ENCODE measurements at places on chromosomes 12 and 14.
A peak's percentile ranks its signal among the peaks of the same experiment; 100 is the strongest.

DNA sequence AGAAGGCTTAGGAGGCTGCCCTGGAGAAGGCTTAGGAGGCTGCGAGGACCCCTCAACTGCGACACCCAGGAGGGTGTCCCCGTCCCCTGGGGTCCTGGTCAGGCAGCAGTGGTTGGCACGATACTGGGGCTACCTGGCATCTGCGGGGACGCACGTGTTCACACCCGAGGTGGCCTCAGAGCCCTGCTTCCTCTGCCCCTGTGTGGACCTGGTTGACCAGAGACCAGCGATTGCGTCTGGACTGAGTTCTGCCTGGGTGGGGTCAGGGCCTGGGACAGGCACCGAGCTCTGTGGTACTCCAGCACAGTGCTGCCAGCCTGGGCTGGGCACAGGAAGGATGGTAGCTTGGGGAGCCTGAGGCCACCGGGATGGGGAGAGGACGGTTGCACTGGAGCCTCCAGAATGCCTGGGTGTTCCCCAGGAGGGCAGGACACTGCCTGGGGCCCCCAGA, 735 bp downstream of the ASPG start:
- DNase-seq, result no peak

DNA sequence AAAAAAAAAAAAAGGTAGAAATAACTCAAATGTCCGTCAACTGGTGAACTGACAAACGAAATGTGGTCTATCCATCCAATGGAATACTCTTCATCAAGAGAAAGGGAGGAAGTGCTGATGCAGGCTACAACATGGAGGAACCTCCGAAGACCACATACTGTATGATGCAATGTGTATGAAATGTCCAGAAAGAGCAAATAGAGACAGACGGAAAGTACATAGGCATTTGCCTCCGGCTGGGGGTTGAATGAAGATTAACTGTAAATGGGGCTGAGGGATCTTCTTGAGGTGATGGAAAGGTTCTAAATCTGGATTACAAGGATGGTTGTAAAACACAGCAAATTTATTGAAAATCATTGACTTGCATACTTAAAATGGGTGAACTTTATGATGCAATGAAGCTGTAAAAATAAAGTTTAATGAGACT, 35.4 kb downstream of the DLK1 start:
- DNase-seq, result no peak

GRCh38 chr12:22463306-22463705, 81.0 kb downstream of the C2CD5 start:
- DNase-seq, result no peak

DNA sequence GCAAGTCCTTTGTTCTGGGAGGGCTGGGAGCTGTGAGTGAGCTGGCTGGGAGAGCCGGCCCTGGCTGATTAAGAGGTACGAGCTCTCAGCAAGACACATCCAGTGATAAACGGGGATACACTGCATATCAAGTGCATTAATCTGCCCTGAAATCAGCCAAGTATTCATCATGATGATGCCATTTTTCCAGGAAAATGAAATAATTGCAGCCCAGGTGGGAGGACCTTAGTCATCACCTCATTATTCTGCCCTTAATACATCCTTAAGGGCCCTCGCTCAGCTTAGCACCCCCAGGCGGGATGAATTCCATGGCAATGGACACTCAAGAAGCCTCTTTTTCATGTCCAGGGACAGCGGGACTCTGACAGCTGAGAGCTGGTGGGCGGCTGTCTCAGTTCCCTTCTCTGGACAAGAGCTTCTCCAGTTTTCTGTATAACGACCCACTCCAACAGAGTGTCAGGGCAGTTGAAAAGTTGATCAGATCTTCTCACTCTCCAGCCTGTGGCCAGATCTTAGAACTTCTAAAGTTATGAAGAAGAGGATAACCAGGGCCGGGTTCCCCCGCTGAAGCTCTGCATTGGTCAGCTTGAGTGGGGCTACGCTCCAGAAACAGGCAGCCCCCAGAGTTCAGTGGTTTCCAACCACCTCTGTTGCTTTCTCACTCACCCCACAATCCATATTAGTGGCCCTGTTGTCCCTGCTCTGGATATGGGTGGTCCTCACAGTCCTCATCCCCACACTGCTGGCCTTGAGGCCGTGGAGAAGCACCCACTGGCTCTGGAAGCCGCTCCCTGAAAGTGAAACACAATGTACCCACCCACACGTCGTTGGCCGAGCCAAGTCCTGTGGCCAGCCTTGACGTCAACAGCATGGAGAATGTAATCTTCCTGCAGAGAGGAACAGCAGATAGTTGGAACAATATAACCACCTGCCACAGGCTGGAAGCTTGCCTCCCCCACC, 306.2 kb upstream of the DIO3 start:
- no peak for DNase-seq

GRCh38 chr12:109020796-109021380, at the start of gene SVOP:
TSS of gene SVOP (minus strand) at chr12:109021068. CDS start at chr12:109020868, 200 bp downstream.
- DNase-seq, result peak; percentile 47

DNA sequence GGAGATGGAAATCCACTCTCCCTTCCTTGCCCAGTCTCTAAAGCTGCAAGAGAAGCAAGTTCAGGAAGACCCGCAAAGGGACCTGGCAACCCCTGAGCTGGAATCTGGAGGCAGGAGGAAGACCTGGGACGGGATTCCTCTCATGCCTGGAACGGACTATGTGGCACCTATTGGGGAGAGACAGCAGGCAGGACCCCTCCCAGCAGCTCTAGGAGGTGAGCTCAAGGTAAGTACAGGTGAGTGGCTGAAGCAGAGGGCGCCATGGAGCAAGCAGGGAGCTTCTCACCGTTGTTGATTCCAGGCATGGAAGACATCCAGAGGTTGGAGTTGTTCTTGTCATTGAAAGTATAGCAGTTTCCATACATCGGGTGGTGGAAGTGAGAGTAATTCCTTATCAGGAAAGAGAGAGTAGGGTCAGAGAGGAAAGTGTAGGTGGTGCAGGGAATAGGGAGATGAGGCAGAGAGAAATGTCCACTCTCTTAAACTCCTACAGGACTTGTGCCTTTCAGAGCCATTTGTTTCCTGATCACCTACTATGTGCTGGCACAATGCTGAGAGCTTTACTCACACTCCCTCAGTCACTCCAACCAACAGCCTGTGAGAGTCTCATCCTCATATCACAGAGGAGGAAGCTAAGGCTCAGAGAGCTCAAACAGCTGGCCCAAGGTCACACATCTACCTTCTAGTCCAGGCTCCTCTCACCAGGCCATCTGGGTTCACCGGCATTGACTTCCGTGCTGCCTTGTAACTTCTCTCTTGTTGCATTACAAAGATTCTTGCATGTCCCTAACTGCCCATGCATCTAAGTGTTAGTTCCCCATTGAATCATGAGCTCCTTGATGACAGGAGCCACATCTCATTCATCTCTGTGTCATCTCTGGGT, 13.9 kb upstream of the TNFRSF1A start:
- no peak for DNase-seq

DNA sequence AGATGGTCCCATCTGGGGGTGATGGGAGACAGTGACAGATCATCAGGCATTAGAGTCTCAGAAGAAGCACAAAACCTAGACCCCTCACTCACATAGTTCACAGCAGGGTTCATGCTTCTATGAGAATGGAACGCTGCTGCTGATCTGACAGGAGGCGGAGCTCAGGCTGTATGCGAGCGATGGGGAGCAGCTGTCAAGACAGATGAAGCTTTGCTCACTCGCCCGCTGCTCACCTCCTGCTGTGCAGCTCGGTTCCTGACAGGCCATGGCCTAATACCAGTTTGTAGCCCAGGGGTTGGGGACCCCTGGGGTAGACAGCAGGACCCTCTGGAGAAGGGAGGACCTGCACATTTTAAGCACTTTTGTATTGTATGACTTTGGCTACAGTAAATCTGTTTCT, 111.2 kb downstream of the LGMN start:
- DNase-seq, result no peak

GRCh38 chr14:74919421-74920165, 3.5 kb downstream of the RPS6KL1 start:
- no peak for DNase-seq

DNA sequence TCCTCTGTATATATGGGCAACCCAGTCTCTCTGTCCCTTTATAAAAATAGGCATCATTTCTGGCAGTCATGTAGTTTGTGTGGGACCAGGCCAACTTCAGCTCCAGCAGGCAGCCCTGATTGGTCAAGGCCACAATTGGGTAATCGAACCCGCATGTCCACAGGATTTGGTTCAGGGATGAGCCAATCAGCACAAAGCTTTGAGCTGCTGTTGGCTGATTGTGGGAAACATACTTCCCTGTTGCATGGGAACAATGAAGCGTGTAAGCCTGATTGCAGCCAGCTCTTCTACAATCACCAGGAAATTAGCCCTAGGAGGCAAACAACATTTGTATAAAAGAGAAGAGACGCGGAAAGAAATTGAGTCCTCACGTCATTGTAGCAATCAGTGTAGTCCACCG, 328.6 kb downstream of the PCNX1 start:
- DNase-seq, result no peak

GRCh38 chr12:77679686-77680085, 151.0 kb upstream of the NAV3 start:
- DNase-seq, result no peak

DNA sequence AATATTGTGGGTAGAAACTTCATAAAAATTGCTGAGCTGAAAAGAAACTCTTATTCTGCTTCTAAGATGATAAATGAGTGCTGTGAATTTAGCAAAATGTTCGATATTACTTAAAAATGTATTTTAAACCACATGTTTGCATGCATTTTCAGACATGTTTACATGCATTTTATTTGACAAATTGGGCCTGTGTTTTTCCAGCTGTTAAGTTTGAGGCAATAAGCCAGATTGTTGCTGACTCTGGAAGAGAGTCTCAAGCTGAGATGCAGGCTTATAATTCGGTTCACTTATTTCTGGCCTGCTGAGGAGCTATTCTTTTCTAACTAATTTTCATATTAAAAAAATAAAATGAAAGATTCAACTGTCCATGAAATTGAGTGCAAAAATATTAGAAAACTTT, 110.1 kb downstream of the SYNE2 start:
- DNase-seq, result peak; percentile 26

DNA sequence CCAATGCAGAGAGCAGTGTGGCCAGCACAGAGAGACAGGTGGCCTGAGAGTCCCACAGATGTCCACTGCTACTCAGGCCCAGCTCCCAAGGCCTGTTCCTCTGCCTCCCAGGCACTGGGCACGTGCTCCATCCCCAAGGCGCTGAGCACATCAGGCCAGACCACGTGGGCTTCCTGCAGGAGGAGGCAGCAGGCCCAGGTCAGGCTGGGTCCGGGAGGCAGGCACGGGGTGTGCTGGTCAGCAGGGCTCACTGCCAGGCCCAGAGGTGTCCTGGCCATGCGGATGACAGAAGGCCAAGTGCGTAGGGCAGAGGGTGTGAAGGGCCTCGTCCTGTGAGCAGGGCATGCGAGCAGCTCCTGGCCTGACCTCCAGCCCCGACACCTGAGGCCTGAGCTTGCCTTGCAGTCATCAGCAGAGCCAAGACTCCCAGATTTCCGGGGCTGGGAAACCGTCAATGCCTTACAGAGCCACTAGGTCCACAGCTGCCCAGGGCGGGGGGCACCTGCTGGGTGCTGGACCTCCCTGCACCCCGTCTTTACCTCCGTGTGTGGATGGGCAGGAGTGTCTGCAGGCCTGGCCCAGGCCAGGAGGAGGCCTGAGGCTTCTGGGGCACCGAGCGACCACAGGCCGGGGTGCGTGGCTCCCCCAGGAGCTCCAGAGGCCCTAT, 14.9 kb downstream of the TRMT61A start:
- no peak for DNase-seq

DNA sequence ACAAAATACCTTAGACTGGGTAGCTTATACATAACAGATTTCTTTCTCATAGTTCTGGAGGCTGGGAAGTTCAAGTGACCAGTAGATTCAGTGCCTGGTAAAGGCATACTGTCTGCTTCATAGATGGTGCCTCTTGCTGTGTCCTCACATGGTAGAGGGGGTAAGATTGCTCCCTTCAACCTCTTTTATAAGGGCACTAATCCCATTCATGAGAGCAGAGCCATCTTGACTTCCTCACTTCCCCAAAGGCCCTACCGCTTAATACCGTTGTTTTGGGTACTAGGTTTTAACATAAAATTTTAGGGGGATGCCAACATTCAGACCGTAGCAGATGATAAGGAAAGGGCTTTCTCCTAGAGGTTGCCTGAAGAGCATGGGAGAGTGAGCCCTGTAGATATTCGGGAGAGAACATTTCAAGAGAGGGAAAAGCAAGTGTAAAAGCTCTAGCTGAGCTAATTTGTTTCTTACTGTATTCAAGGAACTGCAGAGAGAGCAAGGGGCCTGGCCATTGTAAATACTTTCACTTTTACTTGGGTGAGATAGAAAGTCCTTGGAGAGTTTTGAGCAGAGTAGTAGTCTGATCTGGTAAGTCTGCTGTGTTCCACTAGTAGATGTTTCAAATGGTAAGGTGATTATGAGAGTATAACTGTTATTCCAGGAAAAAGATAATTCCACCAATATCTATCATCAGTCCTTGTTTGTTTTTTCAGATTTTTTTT, 27.3 kb downstream of the FRS2 start:
- no peak for DNase-seq

GRCh38 chr12:19065223-19065622, 64.3 kb upstream of the PLEKHA5 start:
- DNase-seq, result no peak

DNA sequence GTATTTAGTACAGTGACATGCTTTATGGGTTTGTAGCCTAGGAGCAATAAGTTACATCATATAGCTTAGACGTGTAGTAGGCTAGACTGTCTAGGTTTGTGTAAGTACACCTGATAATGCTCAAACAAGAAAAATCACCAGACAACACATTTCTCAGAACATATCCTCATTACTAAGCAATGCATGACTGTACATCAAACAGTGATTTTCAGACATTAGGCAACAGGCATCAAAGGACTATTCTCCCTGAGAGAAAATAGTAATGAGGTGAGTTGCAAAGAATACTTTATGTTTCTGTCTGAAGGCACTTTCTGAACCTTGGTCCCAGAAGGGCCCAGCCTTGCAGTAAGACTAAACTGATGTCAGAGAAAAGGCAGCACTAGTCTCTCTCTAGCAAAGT, 48.4 kb upstream of the SYT10 start:
- no peak for DNase-seq

- DNase-seq, result no peak
These were observed 111.3 kb downstream of the DYRK2 start for GRCh38 chr12:67759829-67760228.

- DNase-seq, result no peak
These were observed 69.6 kb downstream of the CHST11 start for GRCh38 chr12:104526320-104526719.

DNA sequence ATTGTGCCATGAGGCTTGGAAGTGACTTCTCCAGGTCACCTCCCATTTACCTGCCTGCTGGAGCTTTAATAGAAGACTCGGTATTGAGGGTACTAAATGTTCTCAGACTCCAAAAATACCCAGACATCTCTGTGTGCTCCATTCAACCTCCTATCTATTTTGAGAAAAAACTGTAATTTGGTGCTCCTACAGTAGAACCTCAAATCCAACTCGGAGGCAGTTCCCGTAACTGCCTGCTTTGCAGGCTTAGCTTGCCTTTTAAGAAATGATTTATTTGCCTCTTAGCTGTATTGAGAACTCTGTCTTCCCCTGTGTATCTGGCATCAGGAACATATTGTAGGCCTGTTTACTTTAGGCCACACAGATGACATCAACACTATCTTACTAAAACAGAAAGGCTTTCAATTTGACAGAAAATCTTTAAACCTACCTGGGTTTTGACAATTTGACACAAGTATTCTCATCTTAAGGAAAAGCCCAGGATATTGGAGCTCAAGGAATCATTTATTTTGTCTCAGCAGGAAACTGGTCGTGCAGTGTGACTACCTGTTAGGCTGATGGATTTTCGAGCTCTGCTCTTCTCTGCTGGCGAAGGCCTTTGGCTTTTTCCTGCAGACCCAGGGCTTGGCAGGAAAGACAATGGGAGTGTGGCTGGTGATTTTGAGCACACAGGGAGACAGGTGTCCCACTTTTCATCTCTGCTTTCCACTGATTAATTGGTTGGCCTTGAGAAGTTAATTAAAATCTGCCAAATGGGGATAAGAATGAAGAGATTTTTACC, 314.8 kb downstream of the SNAPC1 start:
- DNase-seq, result no peak
